Forelimb muscle (tissue), 1 donor: ENCODE measurements at places on chromosomes 2 and 18. TPM values are rescaled to one million over a fixed set of nuclear protein-coding genes. Genes with fewer than 3 reads are reported as not detected.

DPYSL5 gene
- polyA plus RNA-seq, result 19.1 TPM

SMYD1 gene
- 375 TPM for polyA plus RNA-seq

- no peak for DNase-seq
These were observed 96.8 kb upstream of the CRACDL start for GRCh38 chr2:99032786-99033185.

- no peak for DNase-seq
These were observed 417.1 kb upstream of the SALL3 start for GRCh38 chr18:78562531-78562961.

DNA sequence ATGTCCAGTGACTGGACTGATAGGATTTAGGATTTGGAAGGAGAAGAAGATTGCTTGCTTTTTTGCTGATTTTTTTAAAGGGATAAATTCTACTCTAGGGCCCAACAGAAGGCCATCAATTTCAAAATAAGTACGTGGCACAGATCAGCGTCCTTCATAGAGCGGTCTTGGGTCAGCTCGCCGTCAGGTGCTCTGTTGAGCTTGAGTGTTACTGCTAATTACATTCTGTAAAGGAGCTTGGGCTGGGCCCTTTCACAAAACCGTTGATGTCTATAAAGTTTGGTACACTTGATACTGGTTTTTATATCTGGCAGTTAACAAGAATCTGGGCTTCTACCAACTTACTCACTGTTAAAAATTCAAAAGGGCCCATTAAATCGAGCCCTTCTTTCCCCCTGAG is 45.4 kb downstream of the ARMC9 start:
- no peak for DNase-seq

- DNase-seq, result no peak
These were observed 4.6 kb downstream of the PROC start for GRCh38 chr2:127422559-127423477.
